CD4-positive, CD25-positive, alpha-beta regulatory T cell (primary cell): ENCODE measurements at places on chromosomes 2 and 18. TPM values are rescaled to one million over a fixed set of nuclear protein-coding genes. Genes with fewer than 3 reads are reported as not detected.

GRCh38 chr2:184162426-184162825 lies 435.9 kb upstream of the ZNF804A start:
- DNase-seq = no peak
- no peaks in the 10 kb centered on the region for H3K27me3 ChIP-seq
- H3K4me3 ChIP-seq = no peak overlapping the region
- H3K4me1 ChIP-seq = no peaks in the 10 kb centered on the region
- no peak overlapping the region for H3K27ac ChIP-seq

DNA sequence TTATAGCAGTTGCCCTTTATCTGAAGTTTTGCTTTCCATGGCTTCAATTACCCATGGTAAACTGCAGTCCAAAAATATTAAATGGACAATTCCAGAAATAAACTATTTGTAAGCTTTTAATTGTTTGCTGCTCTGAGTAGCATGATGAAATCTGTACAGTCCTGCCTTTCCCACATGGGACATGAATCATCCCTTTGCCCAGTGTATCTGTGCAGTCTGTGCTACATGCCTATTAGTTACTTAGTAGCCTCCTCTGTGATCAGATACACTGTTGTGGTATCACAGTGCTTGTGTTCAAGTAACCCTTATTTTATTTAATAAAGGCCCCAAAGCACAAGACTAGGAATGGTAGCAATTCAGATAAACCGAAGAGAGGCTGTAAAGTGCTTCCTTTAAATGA lies 810.6 kb upstream of the PIK3C3 start:
- DNase-seq = no peak
- H3K4me1 ChIP-seq = no peaks in the 10 kb centered on the region
- no peaks in the 10 kb centered on the region for H3K36me3 ChIP-seq
- no peak overlapping the region for H3K27ac ChIP-seq

DNA sequence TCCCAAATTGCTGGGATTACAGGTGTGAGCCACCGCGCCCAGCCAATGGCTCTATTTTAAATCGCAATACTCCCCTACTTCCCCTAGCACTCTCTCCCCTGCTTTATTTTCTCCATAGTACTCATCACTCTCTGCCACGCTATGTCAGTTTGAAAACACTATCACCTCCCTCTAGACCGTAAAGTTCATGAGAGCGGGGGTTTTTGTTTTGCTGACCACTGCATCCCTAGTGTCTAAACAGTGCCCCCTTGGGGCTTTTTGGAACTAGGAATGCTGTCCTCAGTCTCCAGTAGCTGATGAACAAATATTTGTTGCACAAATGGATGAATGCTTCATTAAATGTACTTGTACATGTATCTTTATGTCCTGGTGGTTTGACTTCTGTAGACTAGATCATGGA lies 44.1 kb downstream of the ATOH8 start:
- peaks cover 12% of the 10 kb centered on the region for H3K27me3 ChIP-seq
- DNase-seq = no peak
- no peaks in the 10 kb centered on the region for H3K36me3 ChIP-seq
- H3K27ac ChIP-seq = no peak overlapping the region
- no peaks in the 10 kb centered on the region for H3K4me1 ChIP-seq
- H3K4me3 ChIP-seq = no peak overlapping the region

GRCh38 chr2:215455958-215456357 lies 20.1 kb upstream of the FN1 start:
- no peak overlapping the region for H3K4me3 ChIP-seq
- no peak for DNase-seq
- no peaks in the 10 kb centered on the region for H3K36me3 ChIP-seq
- H3K27ac ChIP-seq = no peak overlapping the region

DNA sequence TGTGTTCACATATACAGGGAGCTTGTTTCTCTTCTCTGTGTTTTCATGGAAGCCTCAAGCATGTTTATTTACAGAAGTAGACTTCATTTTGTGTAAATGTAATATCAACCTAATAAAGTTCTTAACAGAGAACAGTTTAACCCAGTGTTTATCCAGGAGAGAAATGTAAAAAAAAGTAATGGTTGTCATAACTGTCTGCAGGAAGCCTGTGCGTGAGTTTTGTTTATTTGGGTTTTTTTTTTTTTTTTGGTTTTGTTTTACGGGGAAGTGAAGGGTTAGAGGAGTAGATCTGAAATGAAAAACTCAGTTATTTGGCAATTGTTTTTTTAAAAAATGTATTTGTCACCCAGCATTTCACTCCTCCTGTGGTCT lies 124.7 kb downstream of the RAPGEF4 start:
- no peaks in the 10 kb centered on the region for H3K36me3 ChIP-seq
- no peak overlapping the region for H3K27ac ChIP-seq
- H3K4me3 ChIP-seq = no peak overlapping the region
- no peaks in the 10 kb centered on the region for H3K4me1 ChIP-seq
- peaks cover 3% of the 10 kb centered on the region for H3K27me3 ChIP-seq
- DNase-seq = no peak

GRCh38 chr18:63271881-63272299 lies 47.7 kb downstream of the BCL2 start:
- H3K4me3 ChIP-seq = peak overlapping the region; percentile 13
- no peak overlapping the region for H3K27ac ChIP-seq
- no peak for DNase-seq
- peaks cover 17% of the 10 kb centered on the region for H3K36me3 ChIP-seq

GRCh38 chr2:48249631-48250473 lies 280.1 kb upstream of the STON1 start:
- no peaks in the 10 kb centered on the region for H3K27me3 ChIP-seq
- DNase-seq = no peak
- H3K27ac ChIP-seq = no peak overlapping the region
- no peaks in the 10 kb centered on the region for H3K36me3 ChIP-seq
- H3K4me3 ChIP-seq = no peak overlapping the region
- H3K4me1 ChIP-seq = no peaks in the 10 kb centered on the region

DNA sequence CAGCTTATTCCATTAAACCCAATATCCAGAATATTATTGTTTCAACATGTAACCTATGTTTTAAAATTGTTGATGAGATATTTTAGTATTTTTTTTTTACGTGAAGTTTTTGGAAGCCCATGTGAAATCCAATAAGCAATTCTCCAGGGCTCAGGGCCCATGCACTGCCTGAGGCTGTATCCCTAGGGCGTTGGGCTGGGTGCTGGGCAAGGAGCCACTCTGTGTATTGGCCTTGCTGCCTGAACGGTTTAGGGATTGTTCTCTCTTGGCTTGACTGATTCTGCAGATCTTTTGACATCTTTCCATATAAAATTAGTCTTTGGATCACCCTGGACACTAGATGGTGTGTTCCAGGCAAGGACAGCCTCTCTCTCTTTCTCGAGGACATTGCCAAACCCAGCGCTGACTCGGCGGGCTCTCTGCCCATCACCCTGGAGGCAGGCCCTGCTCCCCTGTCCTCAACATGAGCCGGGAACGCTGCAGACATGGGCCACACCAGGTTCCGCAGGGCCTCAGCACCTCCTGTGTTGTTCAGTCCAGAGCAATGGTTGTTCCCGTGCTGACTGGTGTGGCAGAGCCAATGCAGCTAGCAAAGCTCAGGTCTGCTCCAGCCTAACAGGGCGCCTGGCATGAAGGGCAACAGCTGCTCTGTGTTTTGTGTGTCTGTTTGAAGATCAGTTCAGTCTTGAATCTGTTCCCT lies 163.0 kb downstream of the SEPTIN10 start:
- H3K27ac ChIP-seq = no peak overlapping the region
- H3K36me3 ChIP-seq = no peaks in the 10 kb centered on the region

- DNase-seq = no peak
- no peaks in the 10 kb centered on the region for H3K36me3 ChIP-seq
- peaks cover 8% of the 10 kb centered on the region for H3K4me1 ChIP-seq
- no peak overlapping the region for H3K27ac ChIP-seq
- H3K27me3 ChIP-seq = peaks cover 4% of the 10 kb centered on the region
Observed at GRCh38 chr2:232490221-232491138, 2.8 kb upstream of the ECEL1 start.

- H3K4me1 ChIP-seq = no peaks in the 10 kb centered on the region
- H3K27me3 ChIP-seq = no peaks in the 10 kb centered on the region
- DNase-seq = no peak
- no peak overlapping the region for H3K27ac ChIP-seq
- no peak overlapping the region for H3K4me3 ChIP-seq
- no peaks in the 10 kb centered on the region for H3K36me3 ChIP-seq
Observed at GRCh38 chr2:221005338-221005737, 566.8 kb downstream of the EPHA4 start.

DNA sequence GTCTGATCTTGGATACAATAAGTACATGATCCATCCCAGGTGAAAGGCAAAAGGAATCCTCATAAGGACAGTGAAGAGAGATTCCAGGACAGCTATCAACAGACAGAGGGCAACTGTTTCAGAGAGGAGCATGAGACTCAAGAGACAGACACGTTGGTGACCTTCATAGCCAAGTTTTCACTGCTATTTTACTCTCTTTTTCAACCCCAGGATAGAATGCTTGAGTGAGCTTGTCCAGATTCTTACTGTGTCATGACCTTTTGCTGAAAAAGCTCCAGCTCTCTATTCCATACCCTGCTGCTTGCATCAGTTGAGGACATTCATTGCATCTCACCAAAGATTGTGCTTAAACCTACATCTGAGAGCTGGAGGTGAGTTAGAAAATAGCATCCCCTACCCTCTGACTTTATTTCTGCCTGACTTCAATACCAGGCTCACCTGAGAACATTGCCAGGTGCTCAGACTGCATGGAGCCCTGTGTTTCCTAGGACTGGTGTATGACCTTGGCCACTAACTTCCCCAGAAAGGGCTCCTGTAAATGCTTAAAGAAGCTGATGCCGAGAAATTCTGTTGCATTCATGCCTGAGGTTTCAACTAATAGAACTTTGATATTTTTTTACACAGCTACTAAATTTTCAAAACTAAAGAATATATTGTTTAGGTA lies 70.4 kb upstream of the TMEM17 start:
- H3K27me3 ChIP-seq = peaks cover 11% of the 10 kb centered on the region
- H3K4me1 ChIP-seq = no peaks in the 10 kb centered on the region
- H3K4me3 ChIP-seq = no peak overlapping the region
- H3K36me3 ChIP-seq = no peaks in the 10 kb centered on the region
- DNase-seq = no peak

DNA sequence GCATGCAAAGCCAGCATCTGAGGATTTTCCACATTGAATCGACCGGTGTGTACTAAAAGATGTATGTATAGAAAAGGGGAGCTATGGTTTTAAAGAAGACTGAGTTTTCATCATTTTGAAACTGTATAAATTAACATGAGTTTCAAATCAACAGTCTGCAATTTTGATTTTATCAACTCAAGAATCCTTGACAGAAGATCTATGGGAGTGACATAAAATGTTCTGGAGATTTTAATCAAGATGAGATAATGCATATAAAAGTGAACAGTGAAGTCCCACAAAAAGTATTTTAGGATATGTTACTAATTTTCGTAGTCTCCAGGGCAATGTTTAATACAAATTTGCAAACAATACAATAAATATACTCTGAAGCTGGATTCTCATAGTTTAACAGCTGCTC lies 24.0 kb upstream of the CERS6 start:
- H3K36me3 ChIP-seq = no peaks in the 10 kb centered on the region
- H3K4me3 ChIP-seq = no peak overlapping the region
- H3K27me3 ChIP-seq = no peaks in the 10 kb centered on the region
- H3K4me1 ChIP-seq = peaks cover 9% of the 10 kb centered on the region
- H3K27ac ChIP-seq = no peak overlapping the region

- no peak for DNase-seq
- H3K27ac ChIP-seq = no peak overlapping the region
- no peak overlapping the region for H3K4me3 ChIP-seq
- no peaks in the 10 kb centered on the region for H3K36me3 ChIP-seq
- H3K4me1 ChIP-seq = no peaks in the 10 kb centered on the region
Observed at GRCh38 chr2:67642046-67642382, 244.9 kb downstream of the ETAA1 start.

GRCh38 chr2:234939996-234940395 lies 11.8 kb upstream of the SH3BP4 start:
- no peaks in the 10 kb centered on the region for H3K36me3 ChIP-seq
- H3K4me3 ChIP-seq = no peak overlapping the region
- no peaks in the 10 kb centered on the region for H3K27me3 ChIP-seq
- no peaks in the 10 kb centered on the region for H3K4me1 ChIP-seq
- no peak for DNase-seq

DNA sequence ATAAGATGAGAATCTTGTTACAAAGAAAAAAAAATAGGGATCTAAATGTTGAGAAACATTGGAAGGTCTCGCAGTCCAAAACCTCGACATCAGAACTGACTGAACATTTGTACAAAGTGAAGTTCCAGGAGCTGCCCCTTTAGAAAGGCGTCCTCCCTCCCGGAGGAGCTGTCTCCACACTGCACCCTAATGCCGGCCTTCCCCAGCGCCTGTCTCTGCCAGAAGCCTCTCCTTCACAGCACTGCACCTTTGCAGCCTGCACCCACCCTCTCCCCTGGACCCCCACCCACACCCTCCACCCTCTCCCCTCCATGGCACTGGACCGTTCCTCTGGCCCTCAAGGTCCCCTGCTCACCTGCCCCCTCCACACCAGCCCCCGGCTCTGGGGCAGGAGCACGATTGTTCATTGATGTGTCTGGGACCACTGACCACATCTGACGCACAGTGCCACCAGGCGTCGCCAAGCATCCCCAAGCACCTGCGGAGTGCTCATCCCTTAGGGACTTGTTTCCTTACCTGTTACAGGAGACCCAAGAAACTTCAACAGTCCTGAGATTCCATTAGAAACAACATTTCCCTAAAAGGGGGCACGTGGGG lies 90.3 kb upstream of the SNTG2 start:
- no peaks in the 10 kb centered on the region for H3K36me3 ChIP-seq
- H3K4me1 ChIP-seq = no peaks in the 10 kb centered on the region
- H3K27me3 ChIP-seq = no peaks in the 10 kb centered on the region
- H3K4me3 ChIP-seq = no peak overlapping the region
- peak; percentile 10 for DNase-seq

- no peak overlapping the region for H3K4me3 ChIP-seq
- no peaks in the 10 kb centered on the region for H3K27me3 ChIP-seq
- no peak overlapping the region for H3K27ac ChIP-seq
- no peaks in the 10 kb centered on the region for H3K36me3 ChIP-seq
Observed at GRCh38 chr2:56687169-56687568, 503.4 kb downstream of the CCDC85A start.

DNA sequence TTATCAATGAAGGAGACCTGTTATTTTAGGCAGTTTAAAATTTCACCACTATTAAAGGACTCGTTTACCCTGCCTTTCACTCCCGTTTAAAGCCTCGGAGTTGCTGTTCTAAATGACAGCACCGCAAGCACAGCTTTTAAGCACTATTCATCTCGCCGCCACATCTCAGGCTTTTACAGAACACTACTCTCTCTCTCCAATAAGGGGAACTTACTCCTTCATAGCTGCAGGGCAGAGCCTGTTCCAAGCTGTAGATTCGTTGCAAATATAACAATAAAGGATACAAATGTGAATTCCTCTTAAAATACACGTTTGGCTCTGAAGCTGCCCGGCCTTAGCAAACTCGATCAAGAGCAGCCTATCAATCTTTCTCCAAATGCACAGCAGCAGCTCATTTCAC lies 271.8 kb downstream of the ZNF521 start:
- no peak overlapping the region for H3K27ac ChIP-seq
- no peaks in the 10 kb centered on the region for H3K27me3 ChIP-seq
- DNase-seq = no peak
- no peaks in the 10 kb centered on the region for H3K36me3 ChIP-seq

The PRSS56 gene
- total RNA-seq = not detected

The RAX gene
- not detected for total RNA-seq

The INHBB gene
- not detected for total RNA-seq

The SCN3A gene
- not detected for total RNA-seq

The SPR gene
- total RNA-seq = not detected

The NTSR2 gene
- total RNA-seq = not detected
